ENCODE measurements at places on chromosomes 1 and 21.
A peak's percentile ranks its signal among the peaks of the same experiment; 100 is the strongest.

GRCh38 chr1:65165269-65165993, 17.4 kb downstream of the AK4 start:
- peak; percentile 68 for DNase-seq

DNA sequence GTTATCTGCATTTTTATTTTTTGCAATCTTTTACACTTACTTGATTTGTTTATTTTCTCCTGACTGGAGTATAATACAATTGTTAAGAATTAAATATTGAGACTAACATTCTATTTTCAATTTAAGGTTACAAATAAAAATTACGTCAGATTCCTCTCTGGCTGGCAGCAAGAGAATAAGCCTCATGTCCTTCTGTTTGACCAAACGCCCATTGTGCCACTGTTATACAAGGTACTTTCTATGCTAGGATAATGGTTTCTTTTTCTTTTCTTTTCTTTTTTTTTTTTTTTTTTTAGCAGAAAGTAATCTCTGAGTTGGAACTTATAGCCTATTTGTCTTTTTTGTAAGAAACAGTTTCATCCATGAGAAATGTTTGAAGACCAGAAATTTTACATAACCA, 20.0 kb downstream of the DNAJC16 start:
- no peak for DNase-seq

- DNase-seq, result no peak
Measured at GRCh38 chr1:225772323-225772768, 5.3 kb upstream of the SRP9 start.

DNA sequence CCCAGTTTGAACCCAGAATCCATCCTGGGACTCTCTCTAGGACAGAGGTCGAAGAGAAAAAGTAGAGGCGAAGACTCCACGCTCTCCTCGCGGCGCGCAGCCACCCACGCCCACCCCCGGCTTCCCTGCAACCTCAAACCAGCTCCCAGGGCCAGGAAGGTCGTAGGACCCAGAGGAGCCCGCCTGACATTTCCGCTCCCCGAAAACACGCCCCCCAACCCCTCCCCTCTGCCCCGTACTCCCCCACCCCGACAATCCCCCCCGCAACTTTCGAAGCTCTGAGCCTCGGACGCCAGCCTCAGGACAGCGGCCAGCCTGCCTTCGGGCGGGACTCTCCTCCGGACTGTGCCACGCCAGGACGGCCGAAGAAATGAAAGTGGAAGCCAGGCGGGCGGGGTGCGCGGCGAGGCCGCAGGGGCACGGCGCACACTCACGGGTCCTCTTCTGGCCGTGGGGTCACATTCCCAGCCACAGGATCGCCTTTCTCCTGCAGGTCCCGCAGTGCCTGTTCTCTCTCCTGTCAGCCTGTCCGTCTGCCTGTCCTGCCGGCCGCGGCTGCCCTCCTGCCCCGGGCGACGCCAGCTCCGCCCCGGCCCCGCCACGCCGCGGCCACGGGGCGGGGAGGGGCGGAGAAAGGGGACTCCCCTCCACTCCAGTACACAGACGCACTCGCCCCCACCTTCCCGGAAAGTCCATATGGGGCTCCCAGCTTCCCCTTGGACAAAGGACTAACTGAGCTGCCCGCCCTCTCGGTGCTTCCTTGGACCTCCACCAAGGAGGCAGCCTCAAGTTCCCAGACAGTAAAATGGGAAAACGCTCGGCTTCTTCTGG, at the start of gene MOB3C:
Gene MOB3C (minus strand): TSS at position 535 of the 831 bp plus-strand sequence. CDS start 3,490 bp downstream, outside the sequence.
- peak; percentile 44 for DNase-seq

GRCh38 chr1:37630426-37631028, 4.2 kb downstream of the RSPO1 start:
- DNase-seq, result no peak

GRCh38 chr1:222769181-222769580, 32.2 kb downstream of the FAM177B start:
- DNase-seq, result no peak

GRCh38 chr21:43318841-43319781, 107.8 kb downstream of the SIK1 start:
- DNase-seq, result no peak
